Muscle of back (tissue), 13 donors: ENCODE measurements at places on chromosomes 2 and 18.
A peak's percentile ranks its signal among the peaks of the same experiment; 100 is the strongest.

- DNase-seq, result no peak
Observed at GRCh38 chr2:230591850-230592249, 120.8 kb upstream of the CAB39 start.

GRCh38 chr2:101753720-101754490 lies 56.4 kb downstream of the MAP4K4 start:
- no peak for DNase-seq

- DNase-seq, result no peak
Observed at GRCh38 chr2:195148004-195148403, 509.0 kb upstream of the SLC39A10 start.

- no peak for DNase-seq
Observed at GRCh38 chr2:71066856-71067255, 1.6 kb upstream of the NAGK start.

DNA sequence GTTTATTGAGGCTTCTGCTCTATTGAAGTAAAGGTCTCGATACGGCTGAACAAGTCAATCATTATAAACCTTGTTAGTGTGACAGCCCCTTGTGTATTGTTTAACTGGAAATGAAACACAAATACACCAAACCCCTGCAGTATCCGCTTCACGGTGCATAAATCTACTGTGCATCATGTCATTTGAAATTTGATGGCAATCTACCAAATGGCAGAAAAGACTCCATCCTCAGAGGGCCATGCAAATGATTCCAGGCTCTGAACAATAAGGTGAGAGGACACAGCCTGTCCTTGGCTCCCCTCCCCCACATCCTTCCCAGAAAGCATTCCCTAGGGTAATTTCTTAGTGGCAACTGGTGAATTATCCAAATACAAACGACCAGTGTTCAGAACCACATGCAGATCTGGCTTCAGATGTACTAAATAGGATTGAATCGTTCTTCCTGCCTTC lies 80.6 kb downstream of the ADCYAP1 start:
- DNase-seq, result peak; percentile 15

DNA sequence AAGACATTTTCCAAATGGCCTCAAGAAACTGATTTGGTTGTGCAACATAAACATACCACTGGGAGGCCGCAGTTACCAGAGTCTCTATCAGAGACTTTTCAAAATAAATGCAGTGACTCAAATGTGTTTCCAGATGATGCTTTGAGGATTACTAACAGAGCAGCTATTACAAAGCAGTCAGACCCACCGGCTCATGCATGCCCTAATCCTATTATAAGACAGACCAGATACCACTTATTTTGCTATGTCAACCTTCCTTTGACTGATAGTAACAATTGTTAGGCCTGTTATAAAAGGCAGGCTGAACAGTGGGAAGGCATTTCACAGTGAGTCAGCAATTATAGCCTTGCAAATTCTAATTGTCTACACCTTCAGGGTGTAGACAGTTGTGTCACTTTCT lies 217.7 kb downstream of the LRRTM1 start:
- DNase-seq, result no peak

DNA sequence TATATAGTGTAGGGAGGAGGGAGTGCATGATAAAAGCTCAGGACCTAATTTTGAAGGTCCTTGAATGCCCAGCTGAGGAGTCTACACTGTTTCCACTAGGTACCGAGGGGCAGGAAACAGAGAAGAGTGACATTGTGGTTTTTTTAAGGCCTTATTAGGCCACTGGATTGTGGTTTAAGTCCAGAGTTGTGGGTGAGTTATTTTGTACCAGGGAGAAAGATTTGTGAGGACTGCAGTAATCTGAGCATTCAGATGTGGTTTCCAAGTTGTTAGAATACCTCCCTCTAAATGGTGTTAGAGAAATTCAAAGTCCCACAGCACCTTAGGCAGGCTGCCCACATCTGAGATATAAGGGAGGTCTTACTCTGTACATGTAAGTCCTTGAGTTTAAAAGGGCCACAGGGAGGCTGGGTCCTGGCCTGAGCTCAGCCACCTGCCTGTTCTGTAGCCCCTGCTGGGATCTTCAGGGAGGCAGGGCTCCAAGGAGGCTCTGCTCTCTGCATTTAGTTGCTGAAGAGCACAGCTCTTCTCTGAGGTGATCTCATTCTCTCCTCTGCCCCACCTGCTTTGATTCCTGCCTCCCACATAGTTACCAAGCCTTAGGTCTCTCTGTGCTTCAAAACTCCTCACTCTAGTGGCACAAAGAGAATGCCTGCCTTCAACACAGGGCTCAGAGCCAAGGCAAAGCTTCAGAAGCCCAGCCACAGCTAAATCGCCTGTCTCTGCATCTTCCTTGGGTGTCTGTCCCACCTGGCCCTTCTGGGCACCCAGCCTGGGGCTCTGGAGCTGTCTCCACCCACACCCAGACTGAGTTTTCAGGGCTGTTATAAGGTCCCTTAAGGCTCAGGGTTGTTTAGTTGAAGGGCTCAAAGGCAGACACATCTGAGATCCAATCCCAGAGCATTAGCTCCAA lies 88.1 kb downstream of the VSNL1 start:
- no peak for DNase-seq
